ENCODE measurements at places on chromosomes 6 and 20.

DNA sequence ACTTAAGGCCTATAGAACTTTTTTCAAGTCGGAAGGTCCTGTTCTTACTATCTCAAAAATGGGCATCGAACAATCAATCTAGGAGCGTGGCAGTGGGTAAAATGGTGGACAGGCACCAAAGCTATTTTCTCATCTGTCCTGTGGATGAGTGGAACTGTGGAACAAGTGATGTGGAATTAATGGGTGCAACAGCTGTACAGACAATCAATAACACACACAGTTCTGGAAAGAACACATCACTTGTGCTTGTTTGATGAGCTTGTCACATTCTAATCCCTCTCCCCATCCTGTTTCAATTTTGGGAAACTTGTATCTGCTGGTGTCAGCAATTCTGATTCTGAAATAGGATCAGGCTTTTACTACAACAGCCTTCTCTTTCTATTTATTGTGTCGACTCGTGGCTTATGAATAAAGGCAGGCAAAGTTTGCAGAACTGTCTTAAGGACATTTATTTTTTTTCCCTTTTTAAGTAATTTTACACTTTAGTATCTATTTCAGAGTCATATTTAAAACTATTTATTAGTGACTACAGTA, 11.5 kb downstream of the RBM24 start:
- no peak for DNase-seq

DNA sequence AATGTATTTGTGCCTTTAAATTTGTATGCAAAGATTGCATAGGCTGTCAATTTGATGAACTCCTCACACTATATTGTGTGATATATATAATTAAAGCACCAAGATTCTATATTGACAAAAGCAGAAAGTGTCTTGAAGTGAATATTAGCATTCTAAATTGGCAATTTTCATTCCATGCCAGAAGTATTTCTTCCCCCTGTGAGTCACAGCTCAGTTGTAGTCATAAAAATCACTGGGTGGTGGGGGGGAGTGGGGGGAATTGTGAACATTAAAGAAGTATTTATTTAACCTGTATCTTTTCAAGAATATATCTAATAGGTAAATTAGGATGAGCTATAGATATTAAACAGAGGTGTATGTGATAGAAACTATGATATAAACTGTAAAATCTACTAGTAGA, 3.1 kb upstream of the ARMC2 start:
- no peak for DNase-seq

GRCh38 chr6:121780325-121781321, 345.2 kb downstream of the GJA1 start:
- peak; percentile 91 for DNase-seq

DNA sequence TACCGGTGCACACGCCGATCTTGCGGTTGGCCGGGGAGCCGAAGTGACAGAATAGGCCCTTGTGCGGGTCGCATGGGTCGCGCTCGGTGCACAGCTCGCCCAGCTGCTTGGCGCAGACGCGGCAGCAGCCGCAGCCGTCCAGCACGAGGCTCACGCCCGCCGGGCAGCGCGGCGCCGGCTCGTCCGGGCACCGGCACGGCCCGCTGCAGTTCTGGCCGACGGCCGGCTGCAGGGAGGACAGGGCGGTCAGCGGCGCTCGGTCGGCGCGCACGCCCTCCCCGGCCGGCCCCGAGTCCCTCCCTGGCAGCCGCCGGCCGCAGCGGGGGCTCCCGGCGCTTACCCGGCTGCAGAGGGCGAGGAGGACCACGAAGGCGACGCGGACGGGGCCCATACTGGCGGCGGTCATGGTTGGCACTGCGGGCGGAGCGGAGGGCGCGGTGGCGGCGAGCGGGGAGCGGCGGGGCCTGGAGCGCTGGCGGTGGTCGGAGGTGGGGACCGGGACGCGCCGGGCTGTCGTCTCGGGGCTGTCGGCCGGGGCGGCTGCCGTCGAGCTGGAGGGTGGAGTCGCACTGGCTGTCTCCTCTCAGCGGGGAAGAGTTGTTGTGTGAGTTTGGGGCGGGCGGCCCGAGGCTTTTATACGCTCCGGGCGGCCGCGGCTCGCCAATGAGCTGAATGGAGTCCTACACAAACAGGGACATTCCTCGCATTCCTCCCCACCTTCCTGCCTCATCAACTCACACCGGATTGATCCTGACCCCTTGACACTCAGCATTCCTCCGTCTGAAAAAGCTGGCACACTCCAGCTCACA, at the start of gene CCN2:
TSS of gene CCN2 (minus strand) at position 606 of the 809 bp plus-strand sequence. CDS start at position 406, 200 bp downstream.
- DNase-seq = peak; percentile 99

DNA sequence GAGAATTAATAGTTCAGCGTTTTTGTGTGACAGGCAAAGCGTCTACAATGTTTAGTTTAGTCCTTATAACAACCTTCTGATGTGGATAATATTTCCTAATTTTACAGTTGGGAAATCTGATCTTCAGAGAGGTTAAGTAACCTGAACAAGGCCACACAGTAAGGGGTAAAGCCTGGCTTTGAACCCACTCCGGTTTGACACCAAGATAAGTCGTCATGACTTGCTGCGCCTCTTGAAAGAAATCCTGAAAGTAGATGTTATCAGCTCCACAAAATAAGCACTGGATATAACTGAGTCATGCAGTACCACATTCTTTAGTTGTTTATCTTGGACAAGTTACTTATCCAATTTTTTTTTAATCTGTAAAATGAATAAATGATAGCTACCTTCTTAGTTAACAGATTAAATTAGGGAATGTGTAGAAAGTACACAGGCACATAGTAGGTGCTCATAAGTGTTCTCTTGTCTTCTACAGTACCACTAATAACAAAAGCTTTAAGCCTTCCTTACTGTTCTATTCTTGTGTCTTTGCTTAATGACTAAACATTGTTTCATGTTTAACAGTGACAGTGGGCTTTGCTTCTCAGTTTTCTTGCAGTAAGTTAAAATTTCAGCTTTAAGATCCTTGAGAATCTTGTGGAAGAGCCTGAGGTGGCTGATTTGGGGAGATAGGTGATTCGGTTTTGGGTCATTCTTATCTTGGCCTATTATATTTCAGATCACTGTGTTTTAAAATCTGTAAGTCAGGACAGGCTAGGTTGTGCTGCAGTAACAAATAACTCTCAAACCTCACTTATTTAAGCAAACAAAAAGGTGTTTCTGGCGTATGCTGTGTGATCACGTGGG, 2.1 kb downstream of the HIVEP1 start:
- DNase-seq = peak; percentile 79

- DNase-seq = no peak
Measured at GRCh38 chr6:110319843-110320242, 38.3 kb downstream of the METTL24 start.

GRCh38 chr6:54910921-54911320, 64.3 kb downstream of the FAM83B start:
- DNase-seq = peak; percentile 32

GRCh38 chr6:22145376-22145775, 151.5 kb downstream of the PRL start:
- DNase-seq = no peak

- no peak for DNase-seq
Measured at GRCh38 chr6:142481466-142481865, 179.7 kb downstream of the ADGRG6 start.
